ENCODE measurements at places on chromosomes 6 and 20. TPM values are rescaled to one million over a fixed set of nuclear protein-coding genes. Genes with fewer than 3 reads are reported as not detected.

Gene KIAA1586
- total RNA-seq: 13.3 TPM

Gene C6orf141
- 11.3 TPM for total RNA-seq

Gene C20orf204
- total RNA-seq: 1.9 TPM

Gene SCGN
- not detected for total RNA-seq

Gene ANKRD66
- total RNA-seq: not detected

Measured in endothelial cell of coronary artery (primary cell).